ENCODE measurements at places on chromosomes 2 and 18.

DNA sequence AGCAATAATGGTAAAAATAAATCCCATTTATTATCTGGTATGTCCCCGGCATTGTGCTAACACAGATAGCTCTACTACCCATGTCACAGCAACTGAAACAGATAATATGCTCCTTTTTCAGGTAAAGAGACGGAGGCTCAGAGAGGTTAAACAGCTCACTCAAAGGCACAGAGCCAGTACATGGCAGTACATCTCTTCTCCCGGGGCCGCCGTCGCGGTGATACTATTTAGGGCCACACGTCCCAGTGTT is 693 bp upstream of the PDK1 start:
- DNase-seq = no peak

DNA sequence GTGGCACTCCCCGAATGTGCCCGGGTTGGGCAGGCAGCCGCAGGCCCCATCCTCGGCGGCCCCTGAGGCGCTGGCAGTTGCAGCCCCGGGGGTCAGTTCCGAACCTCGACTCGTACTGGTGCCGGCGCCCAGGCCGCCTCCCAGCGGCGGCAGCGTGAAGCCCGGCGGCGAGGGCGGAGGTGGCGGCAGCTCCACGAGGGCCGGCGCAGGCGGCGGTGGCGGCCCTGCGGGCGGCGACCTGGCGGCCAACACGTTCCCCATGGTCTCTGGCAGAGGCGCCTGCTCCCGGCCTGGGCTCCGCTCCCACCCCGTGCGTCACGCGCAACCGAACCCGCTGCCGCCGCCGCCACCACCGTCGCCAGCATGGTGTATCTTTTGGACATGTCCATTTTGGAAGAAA is 196.3 kb downstream of the CCDC74A start:
- no peak for DNase-seq

DNA sequence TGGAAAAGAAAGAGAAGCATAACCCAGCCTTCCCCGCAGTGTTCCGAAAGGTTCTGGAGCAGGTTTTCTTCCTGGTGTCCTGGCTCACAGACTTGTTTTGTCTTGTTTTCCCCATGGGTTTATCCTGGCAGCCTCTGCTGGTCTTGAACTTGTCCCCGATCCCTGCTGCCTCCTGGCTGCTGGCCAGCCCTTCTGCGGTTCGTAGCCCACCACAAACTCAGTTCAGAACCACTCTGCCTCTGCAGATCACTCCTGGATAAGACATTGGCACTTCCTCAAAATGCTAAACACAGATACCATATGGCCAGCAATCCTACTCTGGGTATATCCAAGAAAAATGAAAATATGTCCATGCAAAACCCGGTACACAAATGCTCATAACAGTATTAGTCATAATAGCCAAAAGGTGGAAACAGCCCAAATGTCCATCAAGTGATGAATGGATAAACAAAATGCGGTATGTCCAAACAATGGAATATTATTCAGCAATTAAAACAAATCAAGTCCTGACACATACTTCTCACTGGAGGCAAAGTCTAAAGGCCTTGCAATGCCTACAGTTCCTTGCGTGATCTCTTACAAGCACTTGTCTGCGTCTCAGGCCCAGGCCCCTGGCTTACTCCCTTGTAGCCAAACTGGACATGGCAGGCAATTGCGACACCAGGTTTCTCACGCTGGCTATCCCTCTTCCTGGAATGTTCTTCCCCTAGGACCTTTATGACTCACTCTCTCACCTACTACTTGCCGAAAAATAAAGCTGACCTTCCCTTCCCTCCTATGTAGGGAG is 28.0 kb upstream of the ARHGEF4 start:
- DNase-seq = no peak

- no peak for DNase-seq
These were observed 68.0 kb downstream of the LDLRAD4 start for GRCh38 chr18:13286456-13287125.

DNA sequence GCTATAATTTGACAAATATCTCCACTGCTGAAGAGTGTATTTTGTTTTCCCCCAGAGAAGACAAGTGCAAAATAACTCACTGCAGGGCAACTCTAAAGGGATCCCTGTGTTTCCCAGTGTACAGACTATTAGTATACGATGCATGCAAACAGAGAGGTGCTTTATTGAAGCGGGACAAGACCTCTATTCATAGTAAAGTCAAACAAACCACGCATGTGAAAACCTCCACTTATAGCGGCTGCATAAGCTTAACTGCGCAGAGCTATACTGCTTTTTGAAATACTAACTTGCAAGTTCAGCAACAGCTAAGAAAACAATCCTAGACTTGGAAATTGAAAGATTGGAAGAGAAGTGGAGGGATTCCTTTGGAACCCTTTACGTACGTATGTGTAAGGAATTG is 15.6 kb downstream of the RNF144A start:
- no peak for DNase-seq

DNA sequence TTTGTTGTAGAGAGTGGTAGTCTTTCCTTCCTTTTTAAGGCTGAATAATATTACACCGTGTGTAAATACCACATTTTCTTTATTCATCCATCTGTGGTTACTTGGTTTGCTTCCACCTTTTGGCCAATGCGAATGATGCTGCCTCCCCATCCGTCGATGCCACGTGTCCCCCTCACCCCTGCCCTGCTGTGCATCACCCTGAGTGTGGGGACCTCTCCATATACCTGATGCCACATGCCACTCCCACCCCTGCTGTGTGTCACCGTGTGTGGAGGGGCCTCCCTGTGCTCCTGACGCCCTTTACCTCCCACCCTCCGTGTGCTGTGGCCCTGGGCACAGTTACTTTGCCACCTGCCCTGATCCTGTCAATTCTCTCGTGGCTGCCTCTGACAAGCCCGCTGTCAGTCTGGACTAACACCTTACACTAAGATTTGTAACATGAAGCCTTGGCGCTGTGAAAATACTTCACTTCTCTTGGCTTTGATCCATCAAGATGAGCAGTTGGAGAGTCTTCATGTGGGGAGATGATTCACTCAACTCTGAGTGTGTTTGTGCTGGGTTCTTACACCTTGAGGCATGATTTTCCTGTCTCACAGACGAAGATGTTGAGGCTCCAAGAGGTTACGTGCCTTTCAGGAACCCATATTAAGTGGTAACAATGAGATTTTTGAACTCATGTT is 234.0 kb downstream of the ZNF407 start:
- DNase-seq = no peak

GRCh38 chr18:46721331-46721730 is 35.5 kb downstream of the ST8SIA5 start:
- DNase-seq = no peak

DNA sequence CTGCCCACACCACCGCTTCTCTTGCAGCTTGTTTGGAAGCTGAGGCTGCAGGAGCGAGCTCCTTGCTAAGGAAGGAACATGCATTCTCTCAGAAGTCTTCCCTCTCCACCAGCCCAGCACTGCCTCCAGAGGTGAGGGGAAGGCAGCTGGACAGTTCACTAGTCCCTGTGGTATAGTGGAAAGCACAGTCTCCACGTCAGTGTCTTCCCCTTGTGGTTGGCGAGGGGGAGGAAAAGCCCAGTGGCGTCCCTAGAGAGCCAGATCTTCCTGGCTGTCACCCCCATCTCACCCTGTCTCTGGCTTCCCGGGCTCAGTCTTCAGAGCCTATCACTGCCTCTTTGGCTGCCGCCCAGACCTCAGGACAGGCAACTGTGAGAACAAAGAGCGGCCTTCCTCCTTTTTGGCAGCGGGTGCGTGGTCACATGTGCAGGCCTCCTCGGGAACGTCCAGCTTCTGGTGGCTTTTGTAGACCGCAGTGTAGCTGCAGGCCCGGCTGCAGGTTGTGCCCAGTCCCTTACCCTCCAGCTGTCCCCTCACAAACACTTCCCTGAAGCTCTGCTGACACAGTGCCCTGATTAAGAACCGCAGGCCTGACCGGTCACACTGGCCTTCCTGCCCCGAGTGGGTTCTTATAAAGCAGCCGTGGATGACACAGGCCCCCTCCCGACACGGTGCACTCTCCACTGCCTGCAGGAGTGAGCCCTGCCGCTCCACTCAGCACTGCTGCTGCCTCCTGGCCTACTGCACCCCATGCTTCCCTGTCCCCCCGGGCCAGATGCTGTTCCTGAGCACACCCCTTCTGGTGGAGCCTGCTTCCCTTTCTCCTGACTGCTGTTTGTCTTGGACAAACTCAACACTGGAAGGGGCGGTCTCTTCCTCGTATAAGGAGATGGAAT is 90.9 kb downstream of the RNF144A start:
- no peak for DNase-seq

- DNase-seq = no peak
These were observed 265.1 kb downstream of the MEIS1 start for GRCh38 chr2:66699793-66700676.

GRCh38 chr2:38835990-38836389 is 39.7 kb downstream of the DHX57 start:
- DNase-seq = no peak

Data from stimulated activated naive CD8-positive, alpha-beta T cell treated with anti-CD3 and anti-CD28 coated beads, Interleukin-15, Interleukin-2, amounts not matched to agents 100 U/mL and 50 U/mL, for 24 hours (primary cell).